ENCODE measurements at places on chromosomes 1 and 21.

DNA sequence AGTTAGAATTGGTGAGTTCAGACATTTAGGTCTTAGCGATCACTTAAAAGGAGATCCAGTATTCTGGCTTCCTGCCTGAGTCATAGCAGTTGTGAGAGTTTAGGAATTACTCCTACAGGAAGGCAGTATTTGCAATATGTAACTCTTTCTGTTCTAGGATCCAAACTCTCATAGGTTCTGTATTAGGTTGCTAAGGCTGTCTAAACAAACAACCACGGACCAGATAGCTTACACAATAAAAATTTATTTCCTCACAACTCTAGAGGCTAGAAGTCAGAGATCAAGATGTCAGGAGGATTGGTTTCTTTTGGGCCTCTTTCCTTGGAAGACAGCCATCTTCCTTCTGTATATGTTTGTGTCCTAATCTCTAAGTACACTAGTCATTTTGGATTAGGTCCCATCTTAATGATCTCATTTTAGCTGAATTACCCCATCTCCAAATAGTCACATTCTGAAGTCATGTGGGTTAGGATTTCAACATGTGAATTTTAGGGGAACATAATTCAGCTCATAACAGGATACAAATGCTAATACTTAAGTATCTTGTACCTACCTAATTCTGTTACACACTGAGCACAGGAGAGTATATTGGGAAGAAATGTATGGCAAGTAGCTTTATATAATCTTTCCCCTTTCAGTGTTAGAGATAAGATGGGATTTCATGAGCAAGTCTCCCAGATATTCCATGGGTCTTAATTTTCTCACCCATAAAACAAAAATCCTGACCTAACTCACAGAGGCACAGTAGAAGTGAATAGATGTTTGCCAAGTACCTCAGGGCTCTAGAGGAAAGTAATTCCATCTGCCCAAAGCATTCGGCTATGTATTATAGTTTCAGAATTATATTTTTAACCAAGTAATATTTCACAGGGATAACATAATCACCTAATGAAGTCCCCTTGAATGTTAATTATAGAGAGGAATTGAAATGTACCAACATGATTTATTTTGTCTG lies 144.4 kb downstream of the PTBP2 start:
- DNase-seq: no peak

- no peak for DNase-seq
Measured at GRCh38 chr1:209384710-209385550, 198.6 kb upstream of the CAMK1G start.

DNA sequence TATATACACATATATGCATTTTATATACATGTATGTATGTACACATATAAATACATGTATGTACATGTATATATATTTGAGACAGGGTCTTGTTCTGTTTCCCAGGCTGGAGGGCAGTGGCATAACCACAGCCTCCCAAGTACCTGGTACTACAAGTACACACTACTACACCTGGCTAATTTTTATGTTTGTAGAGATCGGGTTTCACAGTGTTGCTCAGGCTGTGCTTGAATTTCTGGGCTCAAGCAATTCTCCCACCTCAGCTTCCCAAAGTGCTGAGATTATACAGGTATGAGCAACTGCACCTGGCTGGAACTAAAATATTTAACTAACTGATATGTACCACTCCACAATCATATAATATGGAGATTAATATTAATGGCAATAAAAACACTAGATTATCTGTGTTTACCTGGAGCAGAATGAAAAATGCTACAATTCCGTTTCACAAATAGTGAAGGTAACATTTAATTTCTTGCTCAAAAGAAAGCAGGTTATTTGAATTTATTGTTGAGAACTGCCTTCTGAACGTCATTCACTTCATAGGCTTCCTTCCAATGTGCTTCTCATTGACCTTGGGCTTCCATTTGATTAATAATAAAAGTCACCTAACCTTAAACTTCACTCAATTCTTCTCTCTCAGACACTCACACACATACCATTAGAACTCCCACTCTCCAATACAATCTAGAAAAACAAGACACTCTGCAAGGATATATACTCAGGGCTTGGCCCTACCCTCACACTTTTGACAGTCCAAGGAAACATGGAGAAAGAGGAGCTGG lies 57.0 kb downstream of the PTGER3 start:
- DNase-seq: no peak

- DNase-seq: no peak
Measured at GRCh38 chr1:223853275-223853674, 7.5 kb upstream of the TP53BP2 start.

DNA sequence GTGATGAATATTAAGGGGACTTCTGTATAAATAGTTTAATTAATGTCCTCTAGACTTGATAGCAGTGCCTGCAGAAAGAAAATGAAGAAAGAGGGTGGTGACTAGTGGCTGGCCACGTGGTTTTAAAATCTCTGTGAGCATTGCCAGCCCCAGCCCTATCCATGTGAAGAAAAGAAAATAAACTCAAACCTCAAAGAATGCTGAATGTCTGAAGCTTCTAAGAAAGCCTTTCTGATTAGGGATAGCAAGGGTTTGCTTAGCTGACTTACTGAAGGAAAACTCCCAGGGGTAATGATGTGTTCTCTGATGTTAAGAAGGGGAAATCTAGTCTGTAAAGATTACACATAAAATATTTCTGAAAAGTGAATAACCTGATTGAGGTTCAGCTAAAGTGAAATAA lies 31.8 kb downstream of the ADGRL2 start:
- no peak for DNase-seq

DNA sequence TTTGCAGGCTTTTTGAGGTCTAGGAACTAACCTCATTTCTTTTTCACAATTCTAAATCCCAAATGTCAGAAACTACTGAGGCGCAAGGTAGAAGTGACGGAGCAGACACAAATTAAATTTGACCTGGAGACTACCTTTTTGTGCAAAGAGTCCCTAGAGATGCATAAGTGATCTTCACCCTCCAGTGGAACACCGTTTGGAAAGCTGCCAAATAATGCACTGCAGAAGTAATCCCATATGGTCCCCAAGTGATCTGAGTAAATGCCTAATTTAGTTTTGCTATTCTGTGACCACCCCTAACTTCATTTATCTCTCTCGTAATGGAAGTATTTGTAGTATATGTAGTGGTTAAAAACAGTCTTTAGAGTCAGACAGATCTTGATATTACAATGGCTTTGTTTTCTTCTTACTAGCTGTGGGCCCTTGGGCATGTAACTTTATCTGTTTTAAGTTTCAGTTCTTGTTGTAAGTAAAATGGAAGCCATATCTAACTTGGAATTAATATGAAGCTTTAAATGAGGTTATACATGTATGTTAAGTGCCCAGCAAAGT lies 70.4 kb upstream of the IPO9 start:
- DNase-seq: no peak

- DNase-seq: no peak
Measured at GRCh38 chr1:220770245-220770913, 16.3 kb upstream of the MTARC1 start.
